ENCODE measurements at places on chromosomes 11 and 22.

DNA sequence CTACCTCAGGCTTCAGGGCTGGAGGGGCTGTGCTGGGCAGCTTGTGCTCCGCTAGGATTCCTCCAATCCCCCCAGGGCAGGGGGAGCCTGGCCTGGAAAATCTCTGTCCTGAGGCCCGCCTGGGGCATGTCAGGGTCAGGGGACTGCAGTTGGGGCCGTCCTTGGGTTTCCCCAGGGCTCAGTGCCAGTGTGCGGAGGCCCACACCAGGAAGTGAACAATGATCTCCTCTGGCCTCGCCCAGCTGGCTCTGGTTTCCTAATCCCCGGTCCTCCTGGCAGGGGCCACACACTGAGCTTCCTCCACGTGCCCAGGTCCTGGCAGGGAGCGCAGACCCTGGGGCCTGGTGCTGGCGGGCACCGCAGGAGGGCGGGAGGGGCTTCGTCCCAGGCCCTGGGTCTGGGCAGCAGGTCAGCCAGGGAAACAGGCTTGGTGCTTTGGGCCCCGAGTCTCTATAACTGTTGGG is 1.4 kb upstream of the MUC2 start:
- no peak for DNase-seq

- no peak for DNase-seq
Measured at GRCh38 chr22:39942439-39943230, 17.6 kb upstream of the TMA7B start.

DNA sequence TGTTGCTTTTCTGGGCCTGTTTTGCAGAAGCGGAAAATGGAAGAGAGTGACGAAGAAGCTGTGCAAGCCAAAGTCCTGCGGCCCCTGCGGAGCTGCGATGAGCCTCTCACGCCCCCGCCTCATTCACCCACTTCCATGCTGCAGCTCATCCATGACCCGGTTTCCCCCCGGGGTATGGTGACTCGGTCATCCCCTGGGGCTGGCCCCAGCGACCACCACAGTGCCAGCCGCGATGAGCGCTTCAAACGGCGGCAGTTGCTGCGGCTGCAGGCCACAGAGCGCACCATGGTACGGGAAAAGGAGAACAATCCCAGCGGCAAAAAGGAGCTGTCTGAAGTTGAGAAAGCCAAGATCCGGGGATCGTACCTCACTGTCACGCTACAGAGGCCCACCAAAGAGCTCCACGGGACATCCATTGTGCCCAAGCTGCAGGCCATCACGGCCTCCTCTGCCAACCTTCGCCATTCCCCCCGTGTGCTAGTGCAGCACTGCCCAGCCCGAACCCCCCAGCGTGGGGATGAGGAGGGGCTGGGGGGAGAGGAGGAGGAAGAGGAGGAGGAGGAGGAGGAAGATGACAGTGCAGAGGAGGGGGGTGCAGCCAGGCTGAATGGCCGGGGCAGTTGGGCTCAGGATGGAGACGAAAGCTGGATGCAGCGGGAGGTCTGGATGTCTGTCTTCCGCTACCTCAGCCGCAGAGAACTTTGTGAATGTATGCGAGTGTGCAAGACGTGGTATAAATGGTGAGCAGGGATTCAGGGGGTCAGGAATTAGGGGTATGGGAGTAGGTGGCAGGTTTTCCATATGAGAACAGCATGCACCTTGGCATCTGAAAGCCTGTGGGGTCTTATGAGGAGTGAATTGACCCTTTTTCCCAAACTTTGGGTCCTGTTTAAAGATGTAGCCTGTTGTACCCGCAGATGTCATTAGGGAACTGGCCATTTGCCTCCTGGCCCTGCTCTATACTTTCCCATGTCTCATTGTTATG is 15.9 kb upstream of the GRK2 start:
- no peak for DNase-seq

GRCh38 chr22:44516841-44517240 is 18.8 kb upstream of the RTL6 start:
- no peak for DNase-seq

- no peak for DNase-seq
Measured at GRCh38 chr11:2812371-2812991, 73.1 kb downstream of the CDKN1C start.

DNA sequence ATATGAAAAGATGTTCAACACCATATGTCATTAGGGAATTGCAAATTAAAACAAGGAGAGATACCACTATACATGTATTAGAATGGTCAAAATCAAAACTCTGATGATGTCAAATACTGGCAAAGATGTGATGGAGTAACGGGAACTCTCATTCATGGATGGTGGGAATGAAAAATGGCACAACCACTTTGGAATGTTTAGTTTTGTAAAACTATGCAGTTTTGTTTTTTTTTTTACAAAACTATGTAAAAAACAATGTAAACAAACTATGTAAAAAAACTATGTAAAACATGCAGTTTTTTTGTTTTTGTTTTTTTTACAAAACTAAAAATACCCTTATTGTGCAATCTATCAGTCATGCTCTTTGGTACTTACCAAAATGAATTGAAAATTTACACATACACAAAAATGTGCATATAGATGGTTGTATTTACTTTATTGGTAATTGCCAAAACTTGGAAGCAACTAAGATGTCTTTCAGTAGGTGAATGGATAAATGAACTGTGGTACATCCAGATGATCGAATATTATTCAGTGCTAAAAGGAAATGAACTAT is 5.0 kb upstream of the USP47 start:
- no peak for DNase-seq

GRCh38 chr22:30600921-30601320 is 6.1 kb upstream of the TCN2 start:
- no peak for DNase-seq

All from T-helper 2 cell treated with Interferon-gamma antibody and Interleukin-4, amounts not matched to agents 5 μg/mL and 100 μg/mL, for 36 hours (primary cell).